Fibroblast of skin of scalp (primary cell): ENCODE measurements at places on chromosomes 2 and 18.

- DNase-seq = no peak
Measured at GRCh38 chr2:22326250-22326649, 1058.7 kb upstream of the KLHL29 start.

GRCh38 chr2:88680266-88680902, 11.1 kb upstream of the RPIA start:
- DNase-seq = no peak

GRCh38 chr2:55620123-55620779, 2.8 kb upstream of the PPP4R3B start:
- no peak for DNase-seq

DNA sequence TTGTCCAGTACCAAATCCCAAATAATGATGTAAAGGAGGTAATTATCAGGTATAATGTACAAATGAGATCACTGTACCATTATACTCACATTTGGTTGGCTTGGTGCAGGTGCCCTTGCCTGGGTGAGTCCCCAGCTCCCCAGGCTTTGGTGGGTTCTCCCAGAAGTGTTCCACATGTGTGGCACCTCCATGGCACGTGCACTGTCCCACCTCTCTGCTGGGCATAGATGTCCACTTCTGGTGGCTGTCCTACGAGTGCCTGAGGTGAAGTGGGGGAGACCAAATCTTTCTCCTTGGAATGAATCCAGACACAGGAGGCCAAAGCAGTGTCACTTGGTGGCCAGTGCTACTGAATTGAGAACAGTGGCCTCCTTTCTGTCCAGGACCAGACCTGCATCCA, 162.4 kb upstream of the SESTD1 start:
- no peak for DNase-seq

DNA sequence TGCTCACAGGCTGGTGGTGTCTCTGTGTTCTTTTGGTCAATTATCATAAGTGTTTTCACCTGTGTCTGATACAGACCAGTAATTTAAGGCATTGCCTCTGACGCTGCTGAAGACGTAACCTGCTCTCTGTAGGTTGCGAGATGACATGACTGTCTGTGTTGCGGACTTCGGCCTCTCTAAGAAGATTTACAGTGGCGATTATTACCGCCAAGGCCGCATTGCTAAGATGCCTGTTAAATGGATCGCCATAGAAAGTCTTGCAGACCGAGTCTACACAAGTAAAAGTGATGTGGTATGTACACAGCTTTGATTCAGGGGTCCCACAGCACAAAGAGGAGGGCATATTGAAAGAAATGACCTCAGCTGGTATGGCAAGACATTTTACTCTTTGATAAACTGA, 33.8 kb upstream of the TMEM87B start:
- DNase-seq = no peak

DNA sequence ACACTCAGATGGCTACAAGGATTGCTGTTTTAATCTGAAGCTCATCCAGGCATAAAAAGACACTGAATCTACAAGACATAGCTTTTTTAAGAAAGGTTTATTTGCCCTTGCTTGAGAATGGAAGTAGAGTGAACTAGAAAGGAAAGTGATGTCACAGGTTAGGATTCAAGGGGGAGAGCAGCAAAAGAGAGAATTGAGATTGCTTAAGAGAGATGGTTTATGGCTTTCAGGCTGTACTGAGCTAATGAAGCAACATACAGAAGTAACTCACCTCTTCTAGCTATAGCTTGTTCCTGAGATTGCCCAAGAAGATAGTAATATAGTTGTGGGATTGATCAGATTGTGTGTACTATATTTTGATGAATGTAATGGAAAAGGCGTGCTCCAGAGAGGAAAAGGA, 26.1 kb upstream of the ACVR2A start:
- no peak for DNase-seq

- DNase-seq = no peak
Measured at GRCh38 chr2:111176388-111176787, 55.7 kb downstream of the BCL2L11 start.
